Transverse colon (tissue), 4 donors: ENCODE measurements at places on chromosomes 2 and 18.
A peak's percentile ranks its signal among the peaks of the same experiment; 100 is the strongest.

DNA sequence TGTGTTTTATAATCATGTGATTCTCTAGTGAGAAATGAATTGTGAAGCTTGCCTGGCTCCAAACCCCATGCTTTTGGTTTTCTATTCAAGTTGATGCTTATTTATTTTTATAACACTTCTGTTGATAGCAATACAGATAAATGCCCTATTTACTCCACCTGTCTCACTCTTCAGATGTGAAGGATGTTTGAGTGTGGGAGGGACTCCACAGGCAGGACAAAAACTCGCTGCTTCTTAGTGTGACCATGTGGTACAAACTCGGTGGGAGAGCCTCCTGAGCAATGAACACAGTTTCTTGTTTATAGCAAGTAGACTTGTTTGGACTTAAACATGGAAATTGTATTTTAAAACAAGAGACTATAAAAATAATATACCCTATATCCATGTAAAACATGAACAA, 219.7 kb downstream of the GULP1 start:
- DNase-seq: no peak

DNA sequence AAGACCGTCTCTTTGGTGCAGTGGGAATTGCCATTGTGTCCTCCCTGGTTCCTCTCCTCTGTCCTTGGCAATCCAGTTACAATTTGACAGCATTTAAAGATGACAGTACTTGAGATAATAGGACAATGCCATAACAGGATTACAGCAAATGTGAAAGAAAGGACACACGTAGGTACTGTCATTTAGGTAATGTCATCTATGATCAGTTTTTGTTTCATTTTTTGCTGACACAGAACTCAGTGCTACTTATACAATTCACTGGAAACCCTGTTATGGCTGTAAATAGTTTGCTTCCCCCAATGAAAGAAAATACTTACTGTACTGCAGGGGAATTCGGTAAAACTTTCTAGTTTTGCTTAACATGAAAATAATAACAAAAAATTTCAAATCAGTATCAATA, 65.2 kb downstream of the BCL11A start:
- DNase-seq: no peak

GRCh38 chr2:238597638-238598528, 171.2 kb downstream of the ASB1 start:
- DNase-seq: no peak

GRCh38 chr2:73907840-73908452, 15.1 kb downstream of the ACTG2 start:
- DNase-seq: peak; percentile 38

GRCh38 chr2:182186132-182186735, 200.6 kb downstream of the PPP1R1C start:
- DNase-seq: no peak

DNA sequence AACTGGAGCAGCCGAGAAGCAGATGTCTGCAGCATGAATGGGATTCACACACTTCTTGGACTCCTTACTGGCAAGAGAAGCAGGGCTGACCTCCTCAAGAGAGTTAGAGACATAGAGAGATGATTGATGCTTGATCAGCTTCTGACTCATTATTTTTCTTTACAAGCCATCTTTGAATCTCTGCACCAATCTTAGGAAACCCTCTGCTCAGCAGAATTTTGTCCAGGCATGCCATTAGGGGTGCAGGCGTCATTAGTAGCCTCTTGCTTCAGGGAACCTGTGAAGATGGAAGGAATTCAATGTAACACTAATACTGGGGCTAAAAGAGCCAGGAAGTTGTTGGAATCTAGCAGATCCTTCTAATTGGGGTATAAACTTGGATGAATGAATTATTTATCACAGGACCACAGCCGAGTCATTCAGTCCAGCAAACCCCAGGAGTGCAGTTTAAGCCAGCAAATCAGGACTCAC, 151.8 kb downstream of the MGAT5 start:
- no peak for DNase-seq

DNA sequence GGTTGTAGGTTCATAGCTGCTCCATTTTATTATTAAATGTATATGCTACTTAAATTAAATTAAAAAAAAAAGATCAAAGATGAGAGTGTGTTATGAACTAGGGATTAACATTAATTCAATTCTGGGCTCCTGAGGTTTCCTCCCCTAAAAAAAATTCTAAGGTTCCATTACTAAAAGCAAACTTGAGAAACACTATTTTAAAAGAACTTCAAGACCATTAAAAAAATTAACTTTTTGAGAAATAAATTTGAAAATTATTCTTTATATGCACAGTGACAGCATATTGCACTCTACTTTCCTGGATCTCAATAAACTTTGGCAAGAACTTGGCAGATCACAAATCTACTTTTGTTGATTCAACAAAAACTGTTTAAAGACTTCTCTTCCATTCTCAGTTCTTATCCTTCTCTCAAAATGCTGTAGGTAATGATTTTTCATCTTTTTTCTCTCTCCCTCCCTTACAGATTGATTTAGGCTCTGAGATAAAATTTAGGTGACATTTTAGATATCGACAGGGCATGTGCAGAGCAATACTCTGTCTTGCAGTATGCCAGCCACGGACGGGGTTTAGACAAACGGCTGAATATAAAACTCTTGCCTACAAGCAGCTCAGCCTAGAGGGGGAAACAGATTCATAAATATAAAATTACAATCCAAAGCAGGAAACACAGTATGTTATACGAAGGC, 592 bp upstream of the MARS2 start:
- no peak for DNase-seq

DNA sequence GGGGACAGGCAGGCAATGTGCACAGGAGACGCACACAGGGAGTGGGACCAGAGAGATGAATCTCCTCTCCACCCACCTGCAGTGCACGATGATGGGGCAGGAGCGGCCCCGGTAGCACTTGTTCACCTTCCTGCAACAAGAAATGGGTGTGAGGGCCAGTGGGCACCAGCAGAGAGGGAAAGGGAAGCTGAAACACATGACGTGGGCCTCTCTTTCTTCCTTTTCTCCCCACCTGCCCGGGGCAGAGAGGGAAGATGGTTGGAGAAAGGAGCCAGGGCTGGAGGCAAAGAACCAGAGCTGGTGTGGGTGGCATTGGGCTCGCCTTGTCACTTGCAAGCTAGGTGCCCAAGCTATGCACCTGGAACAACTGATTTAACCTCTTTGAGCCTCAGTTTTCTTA, 12.2 kb downstream of the DNAJB2 start:
- DNase-seq: no peak

DNA sequence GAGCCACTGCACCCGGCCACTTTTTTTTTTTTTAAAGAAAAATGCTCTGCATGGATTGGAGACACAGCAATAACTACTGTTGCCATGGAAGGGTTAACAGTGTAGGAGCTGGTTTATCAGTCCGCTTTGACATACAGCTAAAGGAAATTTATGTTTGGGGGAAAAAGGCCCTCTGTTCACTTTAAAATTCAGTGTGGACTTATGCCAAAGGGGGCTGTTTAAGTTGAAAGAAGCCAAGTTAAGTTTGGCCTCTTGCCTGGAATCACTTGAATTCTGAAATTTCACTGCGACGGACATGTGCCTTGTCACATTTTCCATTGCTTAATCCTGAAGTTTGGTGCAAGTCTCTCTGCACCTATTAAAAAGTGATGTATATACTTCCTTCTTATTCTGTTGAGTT, 3.1 kb downstream of the KCNE4 start:
- DNase-seq: no peak

DNA sequence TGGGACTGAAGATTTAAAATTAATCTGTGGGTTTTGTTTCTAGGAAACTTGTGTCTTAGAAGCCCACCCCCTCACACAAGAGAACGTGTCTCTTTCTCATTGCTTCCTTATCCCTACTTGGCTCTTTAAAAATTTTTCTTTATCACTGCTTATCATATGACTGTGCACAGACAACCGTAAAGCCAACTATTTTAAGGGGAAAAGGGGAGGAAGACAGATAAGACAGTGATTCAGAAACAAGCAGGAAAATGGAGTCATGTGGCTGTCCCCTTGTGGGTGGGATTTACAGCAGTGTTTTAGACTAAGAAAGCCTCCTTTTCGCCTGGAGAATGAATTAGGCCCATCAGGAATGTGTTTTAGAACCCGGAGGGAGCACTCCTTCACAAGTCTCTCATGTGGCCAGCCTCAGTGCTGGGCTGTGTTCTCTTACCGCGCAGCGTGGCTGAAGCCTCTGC, 17.6 kb downstream of the PRKCE start:
- no peak for DNase-seq

GRCh38 chr18:77103187-77103850, 29.3 kb downstream of the MBP start:
- DNase-seq: no peak

GRCh38 chr2:86105969-86106945, at the start of gene PTCD3:
Gene PTCD3 (plus strand): TSS chr2:86106235. CDS start chr2:86106248, 13 bp downstream.
- peak; percentile 95 for DNase-seq

DNA sequence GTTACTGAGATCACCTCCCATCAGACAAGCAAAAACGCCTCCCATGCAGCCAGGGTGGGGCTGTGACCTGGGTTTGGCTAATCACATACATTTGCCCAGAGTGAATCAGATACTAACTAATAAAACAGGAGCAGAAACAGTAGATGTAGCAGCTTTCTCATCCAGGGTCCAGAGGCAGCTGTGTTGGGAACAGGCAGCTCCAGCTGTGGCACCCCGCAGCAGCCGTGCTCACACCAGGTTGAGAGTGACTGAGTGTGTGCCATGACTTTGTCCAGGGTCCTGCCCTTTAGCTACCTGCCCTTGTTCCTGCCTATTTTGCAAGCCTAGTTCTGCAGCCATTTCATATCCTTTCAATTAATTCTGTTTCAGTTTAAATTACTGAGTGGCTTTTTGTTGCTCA, 20.5 kb downstream of the DDX18 start:
- no peak for DNase-seq

DNA sequence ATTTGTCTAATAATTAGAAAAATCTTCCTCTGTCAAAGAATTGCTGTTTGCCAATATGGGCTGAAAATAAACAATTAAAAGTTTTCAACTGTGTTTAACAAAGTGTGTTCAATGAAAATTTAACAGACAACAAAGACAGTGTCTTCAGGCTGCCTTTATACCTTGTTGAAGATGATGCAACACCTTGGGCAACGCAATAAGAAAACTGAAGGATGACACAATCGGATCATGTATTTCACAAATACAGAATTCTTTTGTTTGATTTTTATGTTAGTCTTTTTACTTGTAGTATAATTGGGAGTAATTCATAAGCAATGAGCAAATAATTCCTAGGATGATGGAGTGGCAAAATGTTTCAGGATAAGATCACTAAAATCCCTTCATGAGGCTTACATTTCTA, 27.8 kb downstream of the CHN1 start:
- no peak for DNase-seq

GRCh38 chr2:109126501-109126860, 2.5 kb upstream of the SH3RF3 start:
- no peak for DNase-seq

- no peak for DNase-seq
Observed at GRCh38 chr2:188244383-188244782, 47.3 kb upstream of the GULP1 start.

- no peak for DNase-seq
Observed at GRCh38 chr2:635687-636621, 41.3 kb downstream of the TMEM18 start.

GRCh38 chr18:40980171-40980570, 974.9 kb upstream of the PIK3C3 start:
- no peak for DNase-seq

DNA sequence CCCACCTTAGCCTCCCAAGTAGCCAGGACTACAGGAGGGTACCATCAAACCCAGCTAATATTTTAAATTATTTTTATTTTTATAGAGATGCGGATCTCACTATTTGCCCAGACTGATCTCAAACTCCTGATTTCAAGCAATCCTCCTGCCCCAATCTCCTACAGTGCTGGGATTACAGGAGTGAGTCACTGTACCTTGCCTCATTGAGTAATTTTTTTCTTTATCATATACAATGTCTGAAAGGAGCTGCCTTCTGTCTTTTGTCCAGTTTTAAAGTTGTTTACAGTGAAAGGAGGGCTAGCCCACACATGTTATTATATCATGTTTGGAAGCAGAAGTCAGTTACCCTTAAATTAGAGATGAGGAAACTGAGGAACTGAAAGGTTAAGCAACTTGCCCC, 32.5 kb downstream of the PRKRA start:
- DNase-seq: no peak

GRCh38 chr2:167388497-167388896, 500.2 kb downstream of the XIRP2 start:
- DNase-seq: no peak

GRCh38 chr18:32301976-32302743, 112.3 kb downstream of the MEP1B start:
- DNase-seq: no peak

DNA sequence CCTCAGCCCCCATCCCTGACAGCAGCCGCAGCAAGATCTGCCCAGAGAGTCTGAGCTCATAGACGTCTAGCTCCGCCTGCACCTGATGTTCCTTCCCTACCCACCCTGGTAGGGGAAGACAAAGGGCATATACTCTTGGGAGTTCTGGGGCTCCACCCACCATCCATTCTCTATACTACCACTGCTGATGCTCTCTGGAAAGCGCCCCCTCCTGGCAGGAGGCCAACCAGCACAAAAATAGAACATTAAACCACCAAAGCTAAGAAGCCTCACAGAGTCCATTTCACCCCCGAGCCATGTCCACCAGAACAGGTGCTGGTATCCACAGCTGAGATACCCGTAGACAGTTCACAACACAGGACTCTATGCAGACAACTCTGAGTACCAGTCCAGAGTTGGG, 662.6 kb upstream of the FAM98A start:
- DNase-seq: no peak

GRCh38 chr2:211447548-211447947, 891.1 kb downstream of the CPS1 start:
- DNase-seq: no peak

DNA sequence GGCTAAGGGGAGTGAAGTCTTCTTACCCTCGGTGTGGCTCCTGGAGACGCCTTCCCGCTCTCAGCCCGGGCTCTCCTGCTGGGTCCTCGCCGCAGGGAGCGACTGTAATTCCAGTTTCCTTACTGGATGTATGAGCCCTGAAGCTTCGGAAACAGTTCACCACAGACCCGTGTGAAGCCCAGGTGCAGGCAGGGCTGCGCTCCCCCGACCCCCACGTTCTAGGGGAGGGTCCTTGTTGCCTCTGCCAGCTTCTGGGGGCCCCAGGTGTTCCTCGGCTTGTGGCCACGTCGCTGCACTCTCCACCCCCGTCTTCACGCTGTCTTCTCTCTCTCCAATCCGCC, 5.1 kb upstream of the ASB1 start:
- no peak for DNase-seq
